ENCODE measurements at places on chromosomes 5 and 9.

DNA sequence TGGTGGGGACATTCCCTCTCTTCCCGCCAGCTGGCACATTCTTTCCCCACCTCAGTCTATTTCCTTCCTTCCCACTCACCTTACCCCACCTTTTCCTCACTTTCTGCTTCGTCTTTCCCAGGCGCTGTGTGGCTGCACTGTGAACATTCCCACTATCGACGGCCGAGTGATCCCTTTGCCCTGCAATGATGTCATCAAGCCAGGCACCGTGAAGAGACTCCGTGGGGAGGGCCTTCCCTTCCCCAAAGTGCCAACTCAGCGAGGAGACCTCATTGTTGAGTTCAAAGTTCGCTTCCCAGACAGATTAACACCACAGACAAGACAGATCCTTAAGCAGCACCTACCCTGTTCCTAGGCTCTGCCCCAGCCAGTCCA, 7.3 kb downstream of the DNAJB5 start:
- DNase-seq = no peak

DNA sequence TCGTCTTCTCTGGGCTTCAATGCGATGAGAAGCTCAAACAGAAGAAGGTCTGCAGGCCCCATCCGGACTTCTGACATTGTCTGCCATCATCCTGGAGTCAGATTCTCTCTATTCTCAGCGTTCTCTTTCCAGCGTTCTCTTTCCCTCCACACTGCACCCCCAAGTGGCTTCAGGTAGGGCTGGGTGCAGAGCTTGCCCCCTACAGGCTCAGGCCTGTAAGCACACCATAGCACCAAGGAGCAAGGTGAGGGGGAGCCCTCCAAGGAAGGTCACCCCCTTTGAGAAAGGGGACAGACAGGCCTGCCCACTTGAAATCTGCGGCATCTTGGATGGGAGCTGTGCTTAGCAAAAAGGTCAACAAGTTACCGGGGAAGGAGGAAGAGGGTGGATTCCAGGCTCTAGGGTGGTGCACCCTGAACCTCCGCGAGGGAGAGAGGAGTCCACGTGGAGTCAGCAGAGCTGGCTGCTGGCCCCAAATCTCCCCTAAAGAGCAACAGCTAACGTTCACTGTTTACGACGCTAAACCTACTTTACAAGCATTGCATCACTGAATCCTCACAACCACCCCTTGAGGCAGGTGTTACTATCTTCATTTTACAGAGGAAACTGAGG, 27.5 kb downstream of the GPX3 start:
- no peak for DNase-seq

DNA sequence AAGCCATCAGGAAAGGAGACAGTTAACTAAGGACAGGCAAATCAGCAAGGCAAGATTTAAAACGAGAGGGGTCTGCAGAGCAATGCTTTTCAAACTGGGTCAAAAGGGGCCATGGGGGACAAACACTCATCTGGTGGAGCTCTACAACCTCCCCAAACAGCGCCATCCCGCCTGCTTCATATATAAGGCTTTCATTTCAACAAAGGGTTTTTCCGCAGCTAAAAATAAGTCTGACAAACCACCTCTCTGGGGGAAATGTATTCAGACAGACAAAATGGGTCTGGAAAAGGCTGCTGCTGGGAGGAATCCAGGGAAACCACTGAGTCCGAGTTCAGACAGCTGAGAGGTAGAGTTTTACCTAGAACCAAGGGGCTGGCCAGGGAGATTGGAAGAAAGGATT, 8.3 kb upstream of the SEPTIN8 start:
- DNase-seq = no peak

DNA sequence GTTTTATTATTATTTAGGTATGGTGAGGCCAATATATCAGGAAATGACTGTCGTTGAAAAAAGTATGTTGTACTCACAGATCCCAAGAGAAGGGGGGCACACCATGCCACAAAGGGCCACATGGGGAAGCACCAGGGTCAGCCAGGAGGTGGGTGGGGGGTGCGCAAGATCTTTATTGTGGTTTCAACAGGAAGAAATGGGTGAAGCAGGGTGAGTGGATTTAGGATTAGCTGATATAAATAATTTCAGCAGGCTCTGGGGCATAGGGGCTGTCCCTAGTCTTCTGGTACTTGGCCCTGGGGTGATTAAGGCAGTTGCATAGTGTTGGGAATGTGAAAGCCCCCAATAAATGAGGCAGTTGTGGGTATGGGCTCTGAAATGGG, 8.6 kb downstream of the PDCD1LG2 start:
- no peak for DNase-seq

- DNase-seq = no peak
Measured at GRCh38 chr5:83589786-83590185, 118.2 kb downstream of the VCAN start.

DNA sequence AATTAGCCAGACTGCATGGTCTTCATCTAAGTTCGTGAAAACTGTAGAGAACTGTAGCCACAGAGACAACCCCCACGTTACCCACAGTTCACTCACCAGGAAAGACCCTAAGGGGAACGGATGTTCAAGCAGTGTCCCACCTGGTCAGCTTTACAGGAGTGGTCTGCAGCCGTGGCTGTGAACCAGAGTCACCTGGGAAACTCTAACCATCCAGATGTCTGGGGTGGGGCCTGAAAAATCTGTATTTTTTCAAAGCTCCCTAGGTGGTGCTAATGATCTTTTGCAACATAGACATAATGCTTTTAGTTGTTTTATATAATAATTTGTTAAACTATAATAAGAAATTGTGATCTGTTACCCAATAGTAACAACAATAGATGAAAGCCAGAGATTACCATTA, 47.7 kb upstream of the ANGPTL2 start:
- no peak for DNase-seq

GRCh38 chr9:126157826-126158587, 168.6 kb upstream of the MVB12B start:
- DNase-seq = no peak

DNA sequence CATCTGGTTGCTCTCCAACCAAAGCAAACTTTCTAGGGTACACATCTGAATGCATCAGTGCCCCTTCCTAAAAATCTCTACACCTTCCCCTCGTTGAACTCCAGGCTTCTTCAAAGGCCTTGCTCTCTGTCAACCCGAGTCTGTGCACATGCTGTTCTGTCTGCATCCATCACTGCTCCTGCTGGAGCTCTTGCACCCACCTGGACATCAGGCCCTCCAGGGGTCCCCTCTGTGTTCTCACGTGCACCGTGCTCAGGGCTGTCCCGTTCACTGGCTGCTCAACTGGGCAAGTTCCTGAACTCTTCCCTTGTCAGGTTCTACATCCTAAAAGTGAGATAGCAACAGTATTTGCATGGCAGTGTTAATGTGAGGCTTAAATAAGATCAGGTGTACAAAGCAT, 62.7 kb upstream of the ANGPTL2 start:
- DNase-seq = no peak

DNA sequence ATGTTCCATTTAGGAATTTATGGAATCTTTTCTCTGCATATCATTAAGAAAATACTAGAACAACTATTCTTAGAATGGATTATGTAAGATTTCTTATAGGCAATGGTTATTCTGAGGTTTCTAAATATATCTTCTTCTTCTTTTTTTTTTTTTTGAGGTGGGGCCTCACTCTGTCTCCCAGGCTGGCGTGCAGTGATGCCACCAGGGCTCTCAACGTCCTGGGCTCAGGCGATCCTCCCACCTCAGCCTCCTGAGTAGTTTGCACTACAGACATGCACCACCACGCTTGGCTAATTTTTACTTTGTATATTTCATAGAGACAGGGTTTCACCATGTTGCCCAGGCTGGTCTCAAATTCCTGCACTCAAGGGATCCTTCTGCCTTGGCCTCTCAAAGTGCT, 137.2 kb downstream of the SREK1 start:
- DNase-seq = no peak

DNA sequence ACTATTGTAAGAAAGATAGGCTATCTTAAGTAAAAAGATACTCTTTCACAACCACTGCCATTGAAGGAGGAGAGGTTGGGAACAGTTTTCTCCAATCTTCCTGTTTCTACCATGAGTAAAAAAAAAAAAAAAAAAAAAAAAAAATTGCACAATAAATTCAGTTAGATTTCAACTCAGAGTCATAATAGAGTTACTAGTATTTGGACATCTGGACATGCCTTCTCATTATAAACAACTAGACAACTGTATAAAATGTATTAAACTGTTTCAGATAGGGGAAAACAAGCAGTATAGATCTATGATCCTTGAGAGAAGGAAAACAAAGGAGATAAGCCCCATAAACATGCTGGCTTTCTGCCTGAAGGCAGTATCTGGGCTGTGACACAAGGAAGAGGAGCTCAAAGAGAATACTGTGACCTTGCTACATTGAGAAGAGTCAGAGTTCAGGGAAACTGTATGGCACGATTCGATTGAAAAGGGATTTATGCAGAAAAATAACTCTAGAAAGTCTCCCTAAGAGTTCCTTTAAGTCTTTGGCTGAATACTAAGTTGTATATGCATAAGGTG, 249.2 kb upstream of the POU5F2 start:
- peak; percentile 20 for DNase-seq

DNA sequence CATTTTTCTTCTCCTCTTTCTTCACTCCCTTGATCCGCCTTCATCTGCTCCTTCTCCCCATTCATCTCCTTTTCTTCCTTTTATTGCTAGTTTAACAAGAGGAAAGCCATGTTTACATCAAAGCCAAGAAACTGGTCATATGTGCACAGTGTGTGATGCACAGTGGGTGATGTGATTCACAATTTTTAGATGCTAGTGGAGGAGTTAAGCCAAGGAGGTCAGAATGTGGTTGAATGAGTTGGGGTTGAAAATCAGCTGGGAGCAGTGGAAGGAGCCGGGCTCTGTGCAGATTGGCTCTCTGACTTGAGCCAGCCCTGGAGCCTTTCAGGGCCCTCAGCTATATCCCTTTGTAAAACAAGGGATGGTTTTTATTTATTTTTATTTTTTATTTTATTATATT, 7.3 kb downstream of the ACER2 start:
- no peak for DNase-seq

GRCh38 chr9:18238254-18238653, 235.7 kb upstream of the ADAMTSL1 start:
- peak; percentile 89 for DNase-seq

- DNase-seq = no peak
Measured at GRCh38 chr5:3853362-3853761, 257.7 kb downstream of the IRX1 start.

DNA sequence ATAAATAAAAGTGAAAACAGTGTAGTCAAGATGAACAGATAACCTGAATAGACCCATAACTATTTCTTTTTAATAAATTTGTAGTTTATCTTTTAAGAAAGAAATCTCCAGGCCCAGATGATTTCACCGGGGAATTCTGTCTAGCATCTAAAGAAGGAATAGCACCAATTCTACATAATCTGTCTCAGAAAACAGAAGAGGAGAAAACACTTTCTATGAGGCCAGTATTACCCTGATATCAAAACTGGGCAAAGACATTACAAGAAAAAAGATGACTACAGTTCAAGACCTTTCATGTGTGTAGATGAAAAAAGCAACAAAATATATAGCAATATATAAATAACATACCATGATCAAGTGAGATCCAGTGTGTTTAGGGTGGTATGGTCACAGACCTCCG, 31.4 kb downstream of the TTC23L start:
- no peak for DNase-seq

GRCh38 chr5:160507221-160507721, 85.6 kb downstream of the PTTG1 start:
- DNase-seq = peak; percentile 72

GRCh38 chr9:71562140-71562539, 206.2 kb downstream of the CEMIP2 start:
- no peak for DNase-seq

- DNase-seq = no peak
Measured at GRCh38 chr9:13567833-13568232, 288.3 kb upstream of the MPDZ start.

DNA sequence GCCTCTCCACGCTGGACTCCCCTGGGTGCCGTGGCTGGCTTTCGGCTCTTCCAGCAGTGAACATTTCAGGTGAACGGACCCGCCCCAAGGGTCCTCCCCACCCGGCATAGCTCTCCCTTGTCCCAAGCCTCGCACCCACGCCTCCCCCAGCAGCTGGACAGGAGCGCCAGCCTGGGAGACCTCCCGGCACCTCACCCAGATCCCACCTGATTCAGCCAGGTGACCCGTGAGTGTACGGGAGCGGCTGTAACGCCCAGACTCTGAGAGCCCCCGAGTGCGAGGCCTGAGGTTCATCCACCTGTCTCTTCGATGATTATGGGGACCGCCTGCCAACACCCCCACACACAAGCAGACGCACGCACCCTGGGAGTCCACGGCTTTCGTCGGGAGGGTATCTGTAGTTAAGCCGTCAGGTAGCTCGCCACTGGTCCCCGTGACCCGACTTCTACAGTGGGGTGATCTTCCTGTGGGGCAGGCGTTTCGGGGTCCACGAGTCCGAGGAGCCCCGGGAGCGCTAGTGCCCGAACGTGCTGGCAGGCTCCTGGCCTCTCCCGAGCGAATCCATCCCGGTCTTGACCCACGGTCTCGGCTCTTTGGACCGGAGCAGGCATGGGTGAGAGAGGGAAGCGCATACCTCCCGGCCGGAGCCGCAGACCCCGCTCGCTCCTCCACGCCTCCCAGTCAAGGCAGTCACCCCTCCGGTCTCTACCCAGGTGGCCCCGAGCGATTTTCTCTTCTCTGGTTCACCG, 14.9 kb downstream of the TRIM7 start:
- DNase-seq = no peak

DNA sequence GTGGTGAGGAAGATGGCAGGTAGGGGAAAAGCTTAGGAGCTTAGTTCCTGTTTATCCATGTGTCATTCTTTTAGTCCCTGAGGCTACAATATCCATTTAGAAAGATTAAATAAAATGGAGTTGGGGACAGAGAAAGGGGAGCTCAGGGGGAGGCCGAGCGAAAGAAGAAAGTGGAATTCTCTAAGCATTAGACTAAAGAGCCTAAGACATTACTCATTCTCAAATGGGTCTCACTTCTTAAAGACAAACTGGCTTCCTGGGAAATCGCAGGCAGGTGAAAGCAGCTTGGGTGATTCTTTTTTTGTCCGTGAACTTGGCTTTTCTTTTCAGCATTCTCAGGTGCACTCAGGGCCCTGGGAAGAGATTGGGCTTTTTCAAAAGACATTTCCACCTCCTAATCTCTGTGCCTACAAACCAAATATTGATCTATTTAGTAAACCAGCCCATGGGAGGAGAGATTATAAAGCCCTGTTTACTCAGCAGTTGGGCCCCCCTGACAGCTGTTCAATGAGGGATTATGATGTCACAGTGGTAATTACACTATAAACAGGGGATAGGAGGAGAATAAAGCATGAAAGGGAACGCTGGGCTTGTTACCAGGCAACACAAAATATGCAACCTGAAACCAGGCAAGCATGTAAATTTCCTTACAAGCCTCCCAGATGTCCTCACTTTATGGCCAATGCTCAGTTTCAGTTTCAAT, 584.0 kb downstream of the ACTL7B start:
- DNase-seq = peak; percentile 74

- DNase-seq = no peak
Measured at GRCh38 chr9:965497-965896, 11.0 kb upstream of the DMRT3 start.

DNA sequence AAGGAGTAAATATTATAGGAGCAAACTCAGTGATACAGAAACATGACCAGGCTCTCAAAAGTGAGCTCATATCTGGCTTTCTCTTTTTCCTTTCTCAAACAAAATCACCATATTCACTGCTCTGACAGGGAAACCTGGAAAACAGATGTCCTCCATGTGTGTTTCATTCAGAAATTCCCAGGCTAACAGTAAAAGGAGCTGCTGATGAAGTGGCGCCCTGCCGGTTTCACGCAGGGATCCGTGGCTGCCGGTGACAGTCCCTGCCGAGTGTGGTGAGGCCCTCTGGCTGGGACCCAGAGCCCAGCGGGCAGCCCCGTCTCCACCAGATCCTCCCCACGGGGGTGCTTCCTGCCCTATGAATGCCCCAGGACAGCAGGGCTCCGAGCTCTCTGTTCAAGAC, 208.1 kb downstream of the GNA14 start:
- no peak for DNase-seq

GRCh38 chr5:179345433-179346321, at the start of gene ADAMTS2:
Gene ADAMTS2 (minus strand): TSS chr5:179345461. CDS start chr5:179345328, 133 bp downstream.
- peak; percentile 68 for DNase-seq
